Cerebellar nuclear complex (tissue), 1 donor: ENCODE measurements at places on chromosomes 12 and 14.

DNA sequence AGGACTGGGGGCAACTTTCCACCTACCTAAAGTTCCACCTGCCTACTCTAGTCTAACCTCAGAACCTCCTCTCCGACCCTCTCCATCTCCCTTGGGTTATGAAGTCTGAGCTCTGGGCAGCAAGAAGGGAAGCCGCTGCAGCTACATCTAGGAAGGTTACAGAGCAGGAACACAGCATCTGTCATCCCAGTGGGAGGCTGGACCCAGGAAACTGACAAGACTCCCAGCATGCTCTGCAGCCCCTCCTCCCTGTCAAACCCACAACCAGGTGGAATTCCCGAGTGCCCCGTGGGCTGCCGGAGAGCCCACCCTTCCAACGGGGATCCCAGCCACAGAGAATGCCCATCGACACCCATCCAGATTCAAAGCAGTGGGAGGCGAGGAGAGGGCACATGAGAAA lies 2.1 kb downstream of the TESC start:
- no peak for DNase-seq

DNA sequence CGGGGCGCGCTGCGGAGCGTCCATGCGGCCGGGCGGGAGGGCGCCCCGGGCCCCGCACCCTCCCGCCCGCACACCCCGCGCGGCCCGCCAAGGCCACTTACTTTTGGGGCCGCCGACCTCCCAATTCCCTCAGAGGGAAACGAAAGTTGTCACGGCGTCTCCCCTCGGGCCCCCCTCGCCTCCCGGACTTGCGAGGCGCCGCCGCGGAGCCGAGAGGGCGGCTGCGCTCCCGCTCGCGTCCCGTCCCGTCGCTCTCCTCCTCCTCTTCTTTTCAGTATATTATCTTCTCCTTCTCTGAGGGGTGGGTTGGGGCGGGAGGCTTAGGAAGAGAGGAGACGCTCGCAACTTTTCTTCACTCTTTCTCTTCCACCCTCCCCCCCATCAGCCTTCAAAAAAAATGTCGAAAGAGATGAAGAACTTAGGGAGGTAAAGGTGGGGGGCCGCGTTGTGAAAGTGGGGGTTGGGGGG lies 613 bp downstream of the DUSP16 start:
- DNase-seq, result no peak

- no peak for DNase-seq
These were observed 38.2 kb downstream of the CACNA2D4 start for GRCh38 chr12:1880153-1880845.

- DNase-seq, result no peak
These were observed 109.5 kb downstream of the TSPAN9 start for GRCh38 chr12:3186546-3187215.

- no peak for DNase-seq
These were observed 155.4 kb upstream of the GZMB start for GRCh38 chr14:24789378-24789884.

GRCh38 chr14:69658664-69659261 lies 47.4 kb downstream of the SUSD6 start:
- no peak for DNase-seq

GRCh38 chr12:88361493-88361892 lies 218.8 kb downstream of the KITLG start:
- DNase-seq, result no peak

- DNase-seq, result no peak
These were observed 10.6 kb upstream of the PHLDA1 start for GRCh38 chr12:76042147-76042546.

DNA sequence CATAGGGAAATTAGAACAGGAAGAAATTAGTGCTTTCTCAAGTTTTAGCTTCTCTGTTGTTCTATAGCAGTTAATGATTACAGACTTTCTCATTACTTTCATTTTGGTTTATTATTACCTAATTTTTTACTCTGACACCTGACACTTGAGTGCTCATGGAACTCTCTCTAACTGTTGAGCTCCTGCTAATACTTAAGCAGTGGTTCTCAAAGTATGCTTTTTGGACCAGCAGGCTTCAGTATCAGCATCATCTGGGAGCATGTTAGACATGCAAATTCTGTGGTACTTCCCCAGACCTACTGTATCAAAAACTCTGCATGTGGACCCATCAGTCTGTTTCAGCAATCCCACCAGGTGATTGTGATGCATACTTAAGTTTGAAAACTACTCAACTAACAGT lies 235.3 kb downstream of the CCDC91 start:
- DNase-seq, result no peak

DNA sequence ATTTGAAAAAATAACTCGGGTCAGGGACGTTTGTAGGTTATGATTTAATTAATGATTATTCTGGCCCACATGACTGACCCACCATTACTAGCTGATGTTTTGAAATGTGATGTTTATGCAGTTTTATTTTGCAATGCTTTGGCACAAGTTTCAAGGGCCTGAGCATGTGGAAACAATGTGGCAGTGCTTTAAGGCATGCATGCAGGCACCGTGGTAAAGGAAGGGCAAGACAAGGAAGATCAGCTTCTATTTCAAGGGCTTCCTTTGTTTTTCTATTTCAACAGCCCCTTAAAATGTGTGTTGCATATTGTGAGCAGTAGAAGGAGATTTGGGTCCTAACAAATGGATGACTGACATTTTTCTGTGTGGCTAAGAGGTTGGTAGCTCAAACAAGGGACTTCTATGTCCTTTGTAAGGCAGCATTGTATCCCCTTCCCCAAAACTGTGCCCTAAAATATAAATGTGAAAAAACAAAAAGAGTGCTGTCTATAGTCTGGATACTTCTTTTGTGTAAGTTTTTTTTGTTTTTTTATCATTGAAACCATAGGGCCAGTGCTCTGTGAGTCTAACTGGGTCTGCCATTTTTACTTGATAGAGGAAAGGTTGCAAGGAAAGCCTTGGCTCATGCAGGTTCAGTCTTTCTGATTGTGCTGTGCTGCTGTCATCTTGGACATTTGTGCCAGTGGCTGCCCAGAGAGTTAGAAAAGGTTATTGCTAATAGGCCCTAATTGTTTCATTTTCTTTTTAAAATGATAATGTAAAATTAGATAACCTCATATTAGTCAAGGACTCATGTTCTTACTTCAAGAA lies 103.5 kb downstream of the FGD4 start:
- peak; percentile 6 for DNase-seq

DNA sequence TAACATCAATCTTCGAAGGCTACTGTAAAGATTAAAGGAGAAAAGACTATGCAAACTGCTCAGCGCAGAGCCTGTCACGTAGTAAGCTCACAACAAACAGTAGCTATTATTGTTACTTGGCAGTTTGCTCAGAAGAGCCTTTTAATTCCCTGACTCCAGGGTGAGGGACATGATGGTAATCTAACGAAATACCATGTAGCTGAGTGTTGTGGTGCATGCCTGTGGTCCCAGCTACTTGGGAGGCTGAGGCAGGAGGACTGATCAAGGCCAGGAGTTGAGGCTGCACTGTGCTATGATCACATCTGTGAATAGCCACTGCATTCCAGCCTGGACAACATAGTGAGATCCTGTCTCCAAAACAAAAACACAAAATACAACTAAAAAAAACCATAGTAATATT lies 22.8 kb downstream of the HEBP1 start:
- DNase-seq, result no peak
